ENCODE measurements at places on chromosomes 1 and 21.

- DNase-seq, result no peak
Measured at GRCh38 chr1:9265037-9265436, 27.7 kb upstream of the SPSB1 start.

- DNase-seq, result no peak
Measured at GRCh38 chr1:202862679-202863560, 26.0 kb downstream of the RABIF start.

DNA sequence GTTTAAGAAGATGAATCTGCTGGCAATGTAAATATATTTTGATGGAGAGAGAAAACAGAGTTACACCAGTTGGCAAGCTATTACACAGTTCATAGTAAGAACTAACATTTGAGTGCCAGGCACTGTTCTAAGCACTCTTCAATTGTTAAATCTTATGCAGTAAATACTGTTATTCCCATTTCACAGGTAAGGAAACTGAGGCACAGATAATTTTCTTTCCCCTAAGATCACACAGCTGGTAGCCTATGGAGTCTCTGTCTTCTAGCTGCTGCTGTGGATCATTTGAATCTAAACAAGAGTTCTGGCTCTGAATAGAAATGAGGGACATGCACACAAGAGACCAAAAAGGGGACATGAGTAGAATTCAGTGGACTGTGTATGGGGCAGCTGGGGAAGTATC, 8.0 kb downstream of the ANGPTL1 start:
- no peak for DNase-seq

DNA sequence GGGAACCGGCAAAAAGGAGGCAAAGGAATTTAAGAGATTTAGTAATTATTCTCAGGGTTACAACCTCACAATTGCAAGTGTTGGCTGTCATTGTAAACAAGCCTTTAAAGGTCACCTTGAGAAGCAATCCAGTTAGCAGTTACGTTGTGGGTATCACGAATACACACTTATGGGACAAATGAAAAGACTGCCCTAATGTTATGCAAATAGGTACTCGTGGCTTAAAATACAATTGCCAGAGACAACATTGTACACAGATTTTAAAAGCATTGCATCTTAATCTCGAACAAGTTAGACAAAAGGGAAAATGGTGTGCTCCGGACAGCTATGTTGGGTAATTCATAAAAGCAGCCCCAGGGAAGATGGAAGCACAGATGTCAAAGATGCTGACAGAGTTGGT, 120.5 kb upstream of the ZC3H12A start:
- DNase-seq, result no peak

- DNase-seq, result no peak
Measured at GRCh38 chr1:235101558-235102258, 26.9 kb downstream of the TOMM20 start.

- DNase-seq, result peak; percentile 60
Measured at GRCh38 chr1:154405747-154406571, 816 bp downstream of the IL6R start.

- no peak for DNase-seq
Measured at GRCh38 chr1:162169031-162169790, 99.7 kb downstream of the NOS1AP start.

DNA sequence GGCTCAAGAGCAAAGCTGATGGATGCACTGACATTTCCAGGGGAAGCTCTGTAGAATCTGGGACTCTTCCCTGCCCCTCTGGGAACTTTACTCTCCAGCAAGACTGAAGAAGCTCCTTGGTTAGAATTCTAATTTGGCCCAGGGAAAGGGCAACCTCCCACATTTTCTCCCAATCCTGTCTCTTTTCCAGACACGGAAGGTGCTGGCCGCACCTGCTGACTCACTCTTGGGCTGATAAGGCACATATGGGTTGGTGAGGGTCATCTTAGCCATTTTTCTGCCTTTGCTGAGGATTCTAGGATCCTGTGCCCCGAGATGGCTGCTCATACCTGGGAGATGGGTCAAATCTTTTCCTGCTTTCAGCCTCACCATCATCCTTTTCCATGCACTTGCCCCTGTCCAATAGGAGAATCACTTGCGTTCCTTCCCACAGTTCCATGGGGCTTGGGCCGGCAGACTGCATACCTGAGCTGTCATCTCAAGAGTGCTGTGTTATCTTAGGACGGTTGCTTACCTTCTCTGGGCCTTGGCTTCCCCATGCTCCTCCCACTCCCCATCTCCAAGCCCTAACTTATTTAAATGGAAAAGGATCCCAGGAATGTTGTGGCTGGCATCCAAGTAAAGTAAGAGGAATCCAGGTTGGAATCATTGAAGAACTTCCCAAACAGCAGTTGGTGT, 1.3 kb downstream of the TINAGL1 start:
- no peak for DNase-seq

DNA sequence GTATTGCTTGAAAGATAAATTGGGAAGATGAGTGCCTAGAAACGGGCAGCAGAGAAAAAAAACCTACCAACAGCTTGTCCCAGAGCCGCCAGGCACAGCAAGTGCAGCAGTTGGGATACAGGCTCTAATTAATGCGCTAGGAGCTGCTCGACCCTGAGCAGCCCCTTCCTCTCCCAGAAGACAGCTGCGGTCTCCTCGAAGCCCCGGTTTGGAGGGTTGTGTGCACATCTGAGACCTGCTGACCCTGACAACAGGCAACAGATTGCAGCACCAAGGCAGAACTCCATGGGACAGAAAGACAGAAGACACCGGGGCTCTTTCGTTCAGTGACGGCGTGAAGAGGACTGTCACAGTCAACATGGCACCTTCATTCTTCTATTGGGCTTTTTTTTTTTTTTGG, 101.4 kb downstream of the TSEN15 start:
- DNase-seq, result no peak

DNA sequence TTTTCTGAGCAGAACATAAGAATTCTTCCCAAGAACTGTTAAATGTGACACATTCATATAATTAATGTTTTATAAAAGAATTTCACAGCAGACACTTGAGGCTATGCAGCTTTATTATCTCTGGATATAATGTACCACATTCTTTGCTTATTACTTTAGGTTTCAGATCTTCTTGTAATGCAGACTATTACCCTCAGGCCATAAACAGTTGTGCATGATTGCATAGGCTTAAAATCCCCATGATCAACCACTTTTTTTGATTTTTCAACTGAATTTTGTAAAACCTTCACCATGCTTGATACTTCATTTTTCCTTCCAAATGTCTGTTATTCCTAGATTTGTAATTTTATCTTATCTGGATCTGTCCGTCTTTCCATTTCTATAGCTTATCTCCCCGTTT, 1355.7 kb downstream of the BRINP3 start:
- no peak for DNase-seq
